ENCODE measurements at places on chromosomes 12 and 14.

- DNase-seq = no peak
These were observed 41.7 kb downstream of the NUAK1 start for GRCh38 chr12:106097011-106097410.

- peak; percentile 98 for DNase-seq
These were observed at the start of gene BLOC1S1 for GRCh38 chr12:55715833-55716581. TSS of gene BLOC1S1 (plus strand) at chr12:55716046. CDS start at chr12:55716052, 6 bp downstream.

DNA sequence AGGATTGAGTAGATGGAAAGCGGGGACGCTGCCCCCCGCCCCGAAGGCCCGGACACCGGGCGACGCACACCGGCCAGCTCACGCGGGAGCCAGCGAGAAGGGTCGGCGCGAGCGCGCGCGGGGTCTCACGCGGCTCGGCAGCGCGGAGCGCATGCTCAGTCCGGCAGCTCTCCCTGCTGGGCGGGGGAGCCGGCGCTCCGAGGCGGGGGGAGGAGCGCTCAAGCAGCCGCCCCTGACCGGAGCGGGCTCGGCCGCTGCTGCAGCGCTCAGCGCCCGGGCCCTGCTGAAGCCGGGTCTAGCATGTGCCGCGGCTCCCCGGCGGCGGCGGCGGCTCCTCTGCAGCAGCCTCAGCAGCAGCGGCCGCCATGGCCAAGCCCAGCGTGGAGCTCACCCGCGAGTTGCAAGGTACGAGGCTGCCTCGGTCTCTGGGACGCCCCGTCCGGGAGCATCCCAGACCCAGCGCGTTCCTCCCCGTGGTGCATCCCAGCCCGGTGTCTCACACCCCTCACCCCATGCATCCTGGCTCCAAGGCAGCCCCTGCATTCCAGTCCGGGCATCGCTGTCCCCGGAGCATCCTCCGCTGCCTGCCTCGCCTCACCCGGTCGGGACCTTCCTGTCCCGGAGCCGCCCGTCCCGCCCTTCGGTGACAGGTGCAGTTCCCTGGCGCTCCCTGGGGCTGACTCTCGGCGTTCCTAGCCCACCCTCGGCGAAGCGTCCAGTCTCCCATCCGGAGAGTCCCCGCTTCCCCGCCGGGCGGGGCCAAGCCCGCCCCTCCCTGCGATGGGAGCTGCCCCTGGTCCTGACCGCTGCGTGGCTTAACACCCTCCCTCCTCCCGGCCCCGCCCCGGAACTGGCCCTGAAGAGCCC is at the start of gene CARMIL3:
CARMIL3 (plus strand) TSS at position 221 of the 867 bp plus-strand sequence; CDS start at position 366, 145 bp downstream.
- DNase-seq = peak; percentile 84

- no peak for DNase-seq
These were observed 19.1 kb downstream of the BBOF1 start for GRCh38 chr14:74038020-74038859.

GRCh38 chr12:49893753-49894750 is 9.6 kb downstream of the FAIM2 start:
- no peak for DNase-seq
